NB4 (cell line): ENCODE measurements at places on chromosomes 5 and 9.

- no peak for DNase-seq
Observed at GRCh38 chr5:98845878-98846277, 72.4 kb downstream of the RGMB start.

- DNase-seq: no peak
Observed at GRCh38 chr9:107177857-107178256, 105.2 kb upstream of the RAD23B start.

- no peak for DNase-seq
Observed at GRCh38 chr9:134413890-134414623, 87.8 kb downstream of the RXRA start.

- DNase-seq: no peak
Observed at GRCh38 chr5:149932445-149933350, 11.9 kb downstream of the PDE6A start.

DNA sequence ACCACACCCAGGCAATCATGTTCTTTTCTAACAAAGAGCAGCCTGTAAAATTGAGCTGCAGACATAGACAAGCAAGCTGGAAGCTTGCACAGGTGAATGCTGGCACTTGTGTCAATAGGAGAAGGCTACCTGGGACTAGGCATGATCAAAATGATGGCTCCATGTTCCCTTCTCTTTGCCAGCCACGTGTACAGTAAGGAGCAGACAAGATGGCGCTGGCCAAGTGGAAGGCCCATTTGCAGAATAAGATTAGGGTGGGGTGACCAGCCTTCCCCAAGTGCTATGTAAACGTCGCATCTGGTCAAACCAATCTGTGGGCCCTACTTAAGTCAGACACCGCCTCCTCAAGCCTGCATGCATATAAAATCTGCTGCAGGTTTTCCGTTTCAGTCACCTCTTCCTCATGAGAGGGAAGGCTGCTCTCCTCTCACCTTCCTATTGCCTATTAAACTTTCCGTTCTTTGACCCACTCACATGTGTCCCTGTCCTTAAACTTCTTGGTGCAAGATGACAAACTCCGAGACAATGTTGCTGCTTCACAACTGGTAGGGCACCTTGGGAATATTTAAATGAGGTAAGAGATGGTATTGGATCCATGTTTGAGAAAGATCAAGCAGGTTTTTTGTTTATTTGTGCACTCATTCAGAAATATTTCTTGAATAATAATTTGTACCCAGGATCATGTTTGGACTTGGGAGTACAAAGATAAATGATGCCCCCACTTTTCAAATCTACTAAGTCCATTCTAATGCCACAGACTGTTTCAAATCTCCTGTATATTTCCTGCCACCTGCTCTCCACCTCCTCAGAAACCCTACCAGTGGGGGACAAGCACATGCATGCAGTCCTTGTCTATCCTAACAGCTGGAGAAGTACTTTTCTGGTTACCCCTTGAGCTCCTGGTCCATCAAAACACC is 30.7 kb upstream of the TGFBR1 start:
- DNase-seq: no peak

DNA sequence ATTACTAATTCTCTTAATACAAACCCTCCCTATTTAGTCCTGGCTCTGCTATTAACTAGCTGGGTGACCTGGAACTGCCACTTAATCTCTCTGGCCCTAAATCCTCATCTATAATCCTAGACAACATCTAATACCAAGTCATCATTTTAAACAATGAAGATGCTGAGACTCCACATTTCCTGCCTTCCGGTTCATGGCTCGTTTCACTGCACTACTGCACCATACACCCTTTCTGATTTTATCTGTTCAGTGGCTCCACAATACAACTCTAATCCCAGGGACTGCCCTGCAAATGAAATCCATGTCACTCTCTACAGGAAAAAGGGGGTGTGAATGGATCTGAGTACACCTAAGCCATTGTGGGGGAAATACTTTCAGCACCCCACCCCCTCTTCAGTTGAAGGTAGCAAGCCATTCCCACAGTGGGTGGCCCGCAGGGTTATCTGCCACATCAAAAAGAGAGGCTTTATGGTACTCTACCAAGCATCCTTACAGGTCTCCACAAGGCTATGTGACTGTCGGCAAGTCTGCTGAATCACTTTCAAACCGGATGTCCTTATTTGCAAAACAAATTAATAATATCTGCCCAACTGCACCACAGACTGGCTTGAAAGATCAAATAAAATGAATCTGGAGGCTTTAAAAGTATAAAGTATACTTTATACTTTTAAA is 89.5 kb downstream of the EPB41L4A start:
- DNase-seq: no peak

- DNase-seq: peak; percentile 14
Observed at GRCh38 chr5:159802661-159803060, 113.6 kb upstream of the ADRA1B start.

DNA sequence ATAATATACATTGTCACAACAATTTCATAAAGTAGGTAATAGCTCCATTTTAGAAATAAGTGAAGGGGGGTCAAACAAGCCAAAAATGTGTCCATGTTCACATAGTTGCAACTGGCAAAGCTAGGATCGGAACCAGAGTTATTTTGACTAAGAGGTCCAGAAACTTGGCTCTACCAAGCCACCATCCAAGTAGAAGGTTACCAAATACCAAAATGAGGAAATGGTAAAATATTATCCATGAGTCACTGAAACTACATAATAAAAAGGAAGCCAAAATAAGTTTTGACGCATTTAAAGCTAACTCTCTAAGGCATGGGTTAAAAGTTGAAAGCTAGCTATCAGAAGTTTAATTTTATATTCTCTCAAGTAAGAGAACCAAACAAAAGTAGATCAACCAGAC is 886.9 kb upstream of the DMAC1 start:
- no peak for DNase-seq

GRCh38 chr9:125650271-125650737 is 56.7 kb downstream of the MAPKAP1 start:
- peak; percentile 86 for DNase-seq

DNA sequence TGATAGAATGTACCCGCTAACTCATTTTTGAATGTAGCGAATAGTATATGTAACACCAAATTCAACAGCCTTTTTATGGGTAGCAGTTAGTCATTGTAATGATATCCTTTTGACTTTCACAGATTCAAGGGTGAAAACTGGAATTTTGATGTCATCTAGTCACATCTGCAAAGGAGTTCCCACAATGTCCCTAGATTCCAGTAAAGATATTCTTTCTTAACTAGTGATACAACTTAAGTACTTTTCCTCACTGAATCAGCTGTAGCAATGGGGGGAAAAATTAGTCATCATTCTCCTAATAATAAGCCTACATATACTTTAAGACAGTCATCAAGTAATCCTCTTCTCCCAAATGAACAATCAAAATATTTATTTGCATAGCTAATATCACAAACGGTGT is 11.5 kb upstream of the SSBP2 start:
- no peak for DNase-seq

DNA sequence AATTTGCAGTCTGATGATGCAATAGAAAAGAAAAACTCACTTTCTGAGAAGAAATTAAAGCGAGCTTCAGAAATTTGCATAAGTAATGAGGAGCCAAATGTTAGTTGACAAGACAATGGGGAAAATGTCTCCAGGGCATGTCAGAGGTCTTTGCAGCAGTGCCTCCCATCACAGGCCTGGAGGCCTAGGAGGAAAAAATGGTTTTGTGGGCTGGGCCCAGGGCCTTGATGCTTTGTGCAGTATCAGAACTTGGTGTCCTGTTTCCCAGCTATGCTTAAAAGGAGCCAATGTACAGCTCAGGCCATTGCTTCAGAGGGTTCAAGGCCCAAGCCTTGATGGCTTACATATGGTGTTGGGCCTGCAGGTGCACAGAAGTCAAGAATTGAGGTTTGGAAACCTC is 298.4 kb downstream of the SMARCA2 start:
- no peak for DNase-seq

DNA sequence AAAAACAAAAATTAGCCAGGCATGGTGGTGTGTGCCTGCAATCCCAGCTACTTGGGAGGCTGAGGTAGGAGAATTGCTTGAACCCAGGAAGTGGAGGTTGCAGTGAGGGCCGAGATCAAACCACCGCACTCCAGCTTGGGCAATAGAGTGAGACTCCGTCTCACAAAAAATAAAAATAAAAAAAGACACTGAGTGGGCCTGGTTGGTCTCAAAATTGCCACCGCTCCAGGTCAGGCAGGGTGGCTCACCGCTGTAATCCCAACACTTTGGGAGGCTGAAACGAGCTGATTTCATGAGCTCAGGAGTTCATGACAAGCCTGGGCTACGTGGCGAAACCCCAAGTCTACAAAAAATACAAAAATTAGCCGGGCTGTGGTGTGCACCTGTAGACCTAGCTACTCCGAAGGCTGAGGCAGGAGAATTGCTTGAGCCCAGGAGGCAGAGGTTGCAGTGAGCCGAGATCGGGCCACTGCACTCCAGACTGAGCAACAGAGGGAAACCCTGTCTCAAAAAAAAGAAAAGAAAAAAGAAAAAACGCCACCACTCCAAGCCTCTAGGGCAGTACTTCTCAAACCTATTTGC is 1.8 kb downstream of the STK10 start:
- no peak for DNase-seq

DNA sequence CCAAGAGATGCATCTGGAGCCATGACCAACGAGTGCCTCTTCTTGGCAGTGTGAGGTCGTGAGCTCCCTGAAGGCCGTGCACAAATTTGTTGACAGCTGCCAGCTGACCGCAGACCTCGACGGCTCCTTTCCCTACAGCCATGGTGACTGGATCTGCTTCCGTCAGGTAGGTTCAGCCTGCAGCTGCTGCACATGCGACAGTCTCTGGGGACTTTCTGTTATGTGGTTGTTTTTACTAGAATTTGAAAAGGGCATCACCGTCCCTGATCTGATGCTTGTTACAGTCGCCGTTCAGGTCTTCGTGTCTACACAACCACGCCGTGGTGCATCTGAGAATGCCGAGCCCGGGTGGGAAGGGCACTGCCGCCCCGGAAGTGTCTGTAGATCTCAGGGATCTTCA is 36.5 kb upstream of the LRRC14B start:
- no peak for DNase-seq

DNA sequence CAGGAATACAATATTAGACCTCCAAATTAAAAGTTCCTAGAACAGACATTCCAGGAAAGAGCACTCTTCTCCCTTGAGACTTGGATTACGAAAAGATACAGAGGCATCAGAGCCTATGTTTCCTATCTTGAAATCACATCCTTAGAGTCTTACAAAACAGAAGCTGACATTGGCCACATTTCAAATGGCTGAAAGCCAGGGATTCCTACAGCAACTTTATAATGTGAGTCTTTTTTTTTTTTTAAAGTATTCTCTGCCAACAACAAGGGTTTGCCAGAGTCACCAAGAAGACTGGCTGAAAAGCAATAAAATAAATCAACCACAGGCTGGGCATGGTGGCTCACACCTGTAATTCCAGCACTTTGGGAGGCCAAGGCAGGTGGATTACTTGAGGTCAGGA is 63.1 kb downstream of the TRPM6 start:
- no peak for DNase-seq

DNA sequence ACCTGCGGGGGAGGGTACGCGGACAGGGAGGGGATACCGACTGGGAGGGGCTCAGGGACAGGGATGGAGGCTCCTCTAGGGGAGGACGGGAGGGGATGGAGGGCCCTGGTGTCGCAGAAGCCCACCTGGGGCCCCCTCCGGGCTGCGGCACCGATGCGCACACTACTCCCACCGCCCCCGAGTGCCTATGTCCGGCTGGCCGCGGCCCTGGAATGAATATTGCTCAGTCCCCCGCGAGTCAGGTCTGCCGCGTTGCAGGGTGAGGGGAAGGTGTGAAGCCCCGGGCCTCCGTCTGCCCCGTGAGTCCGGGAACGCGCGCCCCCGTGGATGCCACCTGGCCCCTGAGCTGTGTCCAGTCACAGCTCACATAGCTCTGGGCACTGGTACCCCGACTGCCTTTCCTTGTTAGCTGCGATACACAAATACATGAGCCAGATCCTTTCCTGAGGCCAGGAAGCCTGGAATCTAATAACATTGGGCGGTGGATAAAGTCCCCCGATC is 44.5 kb upstream of the PRSS3 start:
- no peak for DNase-seq

DNA sequence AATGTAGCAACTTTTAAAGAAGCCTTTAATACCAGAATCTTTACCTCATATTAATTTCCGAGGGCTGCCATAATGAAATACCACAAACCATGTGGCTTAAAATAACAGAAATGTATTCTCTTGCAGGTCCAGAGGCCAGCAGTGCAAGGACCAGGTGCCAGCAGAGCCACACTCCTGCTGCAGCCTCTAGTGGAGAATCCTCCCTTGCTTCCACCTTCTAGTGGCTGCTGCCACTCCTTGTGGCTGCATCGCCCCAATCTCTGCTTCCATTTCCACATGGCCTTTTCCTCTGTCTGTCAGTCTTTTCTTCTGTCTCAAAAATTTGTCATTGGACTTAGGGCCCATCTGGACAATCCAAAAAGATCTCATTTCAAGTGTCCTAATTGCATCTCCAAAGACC is 401.5 kb downstream of the EFNA5 start:
- DNase-seq: no peak

DNA sequence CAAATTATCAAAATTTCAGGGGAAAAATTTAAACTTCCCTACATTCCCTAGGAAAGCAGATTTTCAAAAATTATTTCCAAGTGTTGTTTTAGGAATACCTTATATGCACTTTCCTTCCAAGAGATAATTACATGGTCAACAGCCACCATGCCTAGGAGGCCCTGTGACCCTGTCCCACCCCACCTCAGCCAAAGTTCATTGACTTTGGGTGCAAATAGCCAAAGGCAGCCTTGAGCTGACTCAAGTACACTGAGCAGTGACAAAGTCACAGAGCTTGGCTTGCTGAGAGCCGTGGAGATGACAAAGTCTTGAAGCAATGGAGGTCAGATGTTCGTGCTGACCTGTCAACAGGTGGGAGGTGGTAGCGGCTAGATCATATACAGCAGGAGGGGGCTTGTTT is 24.3 kb upstream of the FBP1 start:
- no peak for DNase-seq

DNA sequence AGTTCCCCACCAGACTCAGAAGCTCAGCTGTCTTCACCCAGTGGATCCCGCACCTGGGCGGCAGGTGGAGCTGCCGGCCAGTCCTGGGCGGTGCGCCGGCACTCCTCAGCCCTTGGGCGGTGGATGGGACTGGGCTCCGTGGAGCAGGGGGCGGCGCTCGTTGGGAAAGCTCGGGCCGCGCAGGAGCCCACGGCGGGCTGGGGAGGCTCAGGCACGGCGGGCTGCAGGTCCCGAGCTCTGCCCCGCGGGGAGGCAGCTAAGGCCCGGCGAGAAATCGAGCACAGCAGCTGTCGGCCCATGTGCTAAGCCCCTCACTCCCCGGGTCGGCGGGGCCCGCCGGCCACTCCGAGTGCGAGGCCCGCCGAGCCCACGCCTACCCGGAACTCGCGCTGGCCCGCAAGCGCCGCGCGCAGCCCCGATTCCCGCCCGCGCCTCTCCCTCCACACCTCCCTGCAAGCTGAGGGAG is 560.0 kb downstream of the BRINP1 start:
- DNase-seq: no peak

- peak; percentile 63 for DNase-seq
Observed at GRCh38 chr9:20658677-20659473, 25.2 kb upstream of the FOCAD start.
